ENCODE measurements at places on chromosomes 11 and 22. TPM values are rescaled to one million over a fixed set of nuclear protein-coding genes. Genes with fewer than 3 reads are reported as not detected.

CADM1 gene
- total RNA-seq: 180 TPM

ADAMTS8 gene
- total RNA-seq: 2.5 TPM

TUT1 gene
- total RNA-seq: 9.0 TPM

SEPTIN5 gene
- total RNA-seq: 106 TPM

ANGPTL5 gene
- total RNA-seq: 1.9 TPM

TESMIN gene
- total RNA-seq: 1.5 TPM

GRIA4 gene
- total RNA-seq: 206 TPM

GLYAT gene
- total RNA-seq: 0.10 TPM

Measured in spinal cord (tissue), 10 donors.